Calu3 (cell line): ENCODE measurements at places on chromosomes 12 and 14.

- DNase-seq: no peak
Measured at GRCh38 chr14:68573722-68574121, 219.1 kb downstream of the ZFP36L1 start.

- DNase-seq: no peak
Measured at GRCh38 chr14:54152351-54152750, 195.7 kb upstream of the BMP4 start.

- no peak for DNase-seq
Measured at GRCh38 chr14:49492151-49492550, 94.0 kb downstream of the RPS29 start.

- no peak for DNase-seq
Measured at GRCh38 chr14:54772451-54772881, 130.2 kb downstream of the GCH1 start.

DNA sequence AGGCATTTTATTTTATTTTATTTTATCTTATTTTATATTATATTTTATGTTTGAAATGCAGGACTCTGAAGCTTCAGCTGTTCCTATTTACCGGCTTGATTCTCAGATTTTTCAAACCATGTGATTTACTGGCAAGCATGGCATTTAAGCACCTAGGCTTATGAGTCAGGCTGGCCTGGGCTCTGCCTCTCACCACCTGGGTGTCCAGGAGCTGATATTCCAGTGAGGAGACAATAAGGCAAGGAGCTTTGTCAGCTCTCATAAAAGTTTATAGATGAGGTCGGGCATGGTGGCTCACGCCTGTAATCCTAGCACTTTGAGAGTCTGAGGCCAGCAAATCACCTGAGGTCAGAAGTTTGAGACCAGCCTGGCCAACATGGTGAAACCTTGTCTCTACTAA lies 2.1 kb downstream of the DAO start:
- DNase-seq: no peak
